Hair follicular keratinocyte (primary cell): ENCODE measurements at places on chromosomes 7 and 10. TPM values are rescaled to one million over a fixed set of nuclear protein-coding genes. Genes with fewer than 3 reads are reported as not detected.

Gene CPA4
- total RNA-seq, result 3.4 and 10.8 TPM in 2 replicates

Gene ATXN7L1
- total RNA-seq, result 1.5 and 1.8 TPM in 2 replicates

Gene LRRD1
- total RNA-seq, result not detected in 2 replicates

Gene OR2A12
- not detected in 2 replicates for total RNA-seq
